ENCODE measurements at places on chromosomes 6 and 20. TPM values are rescaled to one million over a fixed set of nuclear protein-coding genes. Genes with fewer than 3 reads are reported as not detected.

Gene KIAA0408
- total RNA-seq: 0.52 TPM

Gene PDYN
- total RNA-seq: 0.33 TPM

Gene SMIM29
- 16.4 TPM for total RNA-seq

Gene SIRPA
- total RNA-seq: 3.0 TPM

Gene DNMT3B
- total RNA-seq: 2.7 TPM

Gene BEND3
- 1.5 TPM for total RNA-seq

Gene GRM1
- under 0.01 TPM for total RNA-seq

Gene USP49
- 3.0 TPM for total RNA-seq

Gene RAMACL
- total RNA-seq: 0.28 TPM

Gene TPBG
- total RNA-seq: 5.3 TPM

Gene RCAN2
- 2.0 TPM for total RNA-seq

Gene CGAS
- total RNA-seq: 6.1 TPM

Gene ACOT8
- 32.0 TPM for total RNA-seq

Gene CALHM6
- 43.4 TPM for total RNA-seq

Gene PKIB
- total RNA-seq: 8.0 TPM

Gene CD164
- 234 TPM for total RNA-seq

Gene CTAGE9
- not detected for total RNA-seq

Gene NMBR
- not detected for total RNA-seq

Gene LGSN
- 0.14 TPM for total RNA-seq

Gene KIAA1586
- 10.3 TPM for total RNA-seq

Gene IL17A
- 0.05 TPM for total RNA-seq

Gene ARMC2
- total RNA-seq: 1.9 TPM

Gene UFL1
- 26.7 TPM for total RNA-seq

Gene UNC93A
- total RNA-seq: 2.8 TPM

Gene RALGAPA2
- 10.3 TPM for total RNA-seq

Gene PRL
- 1.1 TPM for total RNA-seq

Gene PRICKLE4
- total RNA-seq: 0.38 TPM

Gene SCUBE3
- total RNA-seq: 0.09 TPM

Gene BAK1
- total RNA-seq: 12.8 TPM

Gene ANKRD6
- 10.6 TPM for total RNA-seq

Gene EDN1
- total RNA-seq: 1.0 TPM

Gene ZMYND8
- 14.8 TPM for total RNA-seq

Gene FOXS1
- 4.7 TPM for total RNA-seq

Gene MUC21
- under 0.01 TPM for total RNA-seq

Gene TULP1
- total RNA-seq: 0.09 TPM

Gene FUT9
- total RNA-seq: 0.05 TPM

Gene MMP24
- 0.05 TPM for total RNA-seq

Gene RUNX2
- total RNA-seq: 3.7 TPM

Gene PSMB9
- total RNA-seq: 159 TPM

Gene GNAS-AS1
- 0.76 TPM for total RNA-seq

Gene PBOV1
- total RNA-seq: not detected

Gene MOXD1
- 1.9 TPM for total RNA-seq

Gene PLEKHG1
- 27.2 TPM for total RNA-seq

Measured in thymus (tissue), 14 donors.